HT1080 (cell line): ENCODE measurements at places on chromosomes 5 and 9.

GRCh38 chr5:108747774-108748400, at the start of gene FER:
Gene FER (plus strand): TSS chr5:108747897. CDS start chr5:108798183, 50,286 bp downstream.
- DNase-seq: peak; percentile 84

GRCh38 chr9:136242918-136243525, 2.6 kb downstream of the QSOX2 start:
- no peak for DNase-seq

DNA sequence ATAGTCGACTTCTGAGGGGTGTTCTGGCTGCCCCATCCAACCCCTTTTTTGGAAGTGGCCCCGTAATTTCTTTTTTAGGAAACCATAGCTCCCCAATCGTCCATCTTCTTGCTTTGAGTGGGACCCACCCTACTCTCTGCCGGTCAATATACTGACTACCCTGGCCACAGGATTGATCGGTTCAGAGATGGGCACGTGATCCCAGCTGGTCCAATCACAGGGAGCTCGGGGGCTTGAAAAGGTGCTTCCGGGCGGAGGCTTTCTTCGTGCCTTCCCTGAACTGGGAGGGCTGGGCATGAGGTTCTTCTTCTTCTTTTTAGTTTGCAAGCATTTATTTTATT, 78.7 kb upstream of the SH3PXD2B start:
- DNase-seq: no peak

DNA sequence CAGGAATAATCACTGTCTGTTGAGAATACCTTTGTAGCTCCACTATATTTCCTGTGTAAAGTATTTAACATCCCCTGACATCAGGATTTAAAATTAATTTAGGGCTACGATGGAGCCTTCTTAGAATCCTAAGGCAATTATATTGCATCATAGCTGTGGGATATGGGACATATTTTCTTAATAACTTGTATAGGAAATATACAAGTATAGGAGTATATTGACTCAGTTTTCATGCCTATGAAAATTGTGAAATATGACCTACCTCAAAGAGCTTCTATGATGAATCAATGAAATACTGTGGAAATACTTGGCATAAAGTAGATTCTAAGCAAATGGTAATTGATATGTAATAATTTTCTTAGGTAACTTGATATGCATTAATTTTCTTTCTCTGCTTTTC, 221.0 kb upstream of the KLF4 start:
- DNase-seq: no peak

GRCh38 chr9:20658677-20659473, 25.2 kb upstream of the FOCAD start:
- DNase-seq: peak; percentile 15

DNA sequence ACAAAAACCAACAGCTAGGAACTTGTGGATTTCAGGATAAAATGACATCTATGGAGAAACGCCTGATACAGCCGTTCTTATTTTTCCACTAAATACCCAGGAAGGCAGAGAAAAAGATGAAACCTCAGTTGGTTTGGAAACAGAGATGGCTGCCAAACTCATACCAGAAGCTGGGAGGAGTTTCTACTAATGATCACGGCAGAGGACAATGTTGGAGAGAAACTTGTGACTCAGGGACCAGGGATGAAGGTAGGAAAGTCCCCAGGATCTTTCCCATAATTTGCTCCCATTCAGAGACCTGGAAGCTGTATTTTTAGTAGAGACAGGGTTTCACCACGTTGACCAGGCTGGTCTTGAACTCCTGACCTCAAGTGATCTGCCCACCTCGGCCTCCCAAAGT, 187.1 kb upstream of the IER5L start:
- DNase-seq: no peak

DNA sequence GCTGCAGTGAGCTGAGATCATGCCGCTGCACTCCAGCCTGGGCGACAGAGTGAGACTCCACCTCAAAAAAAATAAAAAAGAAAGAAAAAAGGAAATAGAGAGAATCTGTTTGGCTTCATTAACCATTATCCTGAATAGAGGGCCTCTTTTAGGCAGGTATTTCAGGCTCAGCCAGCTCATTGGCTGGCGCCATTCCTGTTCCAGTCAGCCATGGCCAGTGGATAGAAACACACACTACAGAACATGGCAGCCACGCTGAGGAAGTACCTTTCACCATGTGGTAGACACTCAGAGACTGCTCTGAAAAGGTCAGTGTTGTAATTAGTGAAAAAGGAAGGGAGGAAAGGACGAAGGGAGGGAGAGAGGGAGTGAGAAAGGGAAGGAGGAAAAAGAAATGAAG, 340.0 kb upstream of the ACTBL2 start:
- DNase-seq: no peak

GRCh38 chr9:113446323-113446740, 17.2 kb upstream of the RGS3 start:
- peak; percentile 59 for DNase-seq

- DNase-seq: no peak
These were observed 12.0 kb downstream of the IRX2 start for GRCh38 chr5:2739360-2740050.

GRCh38 chr5:156383510-156384265, 56.7 kb downstream of the SGCD start:
- peak; percentile 34 for DNase-seq

DNA sequence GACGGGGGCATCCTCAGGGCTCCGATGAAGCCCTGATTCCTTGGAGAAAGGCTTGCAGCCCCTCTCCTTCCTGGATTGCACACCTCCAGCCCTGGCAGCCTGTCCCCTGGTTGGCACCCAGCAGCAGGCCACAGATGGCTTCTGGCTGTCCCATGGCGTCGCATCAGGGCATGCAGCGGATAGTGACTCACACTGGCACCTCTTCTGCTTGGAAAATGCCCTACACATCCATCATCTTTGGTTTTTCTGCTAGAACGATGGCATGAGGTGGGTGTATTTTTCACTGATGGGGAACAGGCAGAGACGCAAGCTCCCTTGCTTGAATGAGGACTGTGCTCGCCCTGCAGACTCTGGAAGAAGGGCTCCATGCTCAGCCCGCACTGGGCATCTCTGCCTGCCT, 23.2 kb upstream of the IER5L start:
- no peak for DNase-seq

DNA sequence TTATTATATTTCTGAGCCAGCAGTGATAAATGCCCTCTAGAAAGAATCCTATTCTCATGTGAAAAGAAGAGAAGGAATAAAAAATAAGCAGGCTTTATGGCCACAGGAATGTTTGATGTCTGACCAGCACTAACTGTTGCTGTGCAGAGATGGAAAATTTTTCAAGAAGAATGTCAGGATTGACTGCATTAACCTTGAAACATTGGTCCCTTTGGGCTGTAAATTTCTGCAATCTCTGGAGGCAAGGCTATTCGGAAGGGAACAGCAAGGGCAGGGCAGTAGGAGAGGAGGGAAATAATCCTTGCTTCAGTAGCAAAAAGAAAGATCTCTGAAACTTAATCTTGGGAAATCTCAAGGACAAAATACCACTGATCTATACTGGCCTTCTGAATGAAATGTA, 415.2 kb downstream of the DNAH5 start:
- no peak for DNase-seq

GRCh38 chr5:16929347-16929746, 6.7 kb downstream of the MYO10 start:
- DNase-seq: no peak
